ENCODE measurements at places on chromosomes 1 and 21.

DNA sequence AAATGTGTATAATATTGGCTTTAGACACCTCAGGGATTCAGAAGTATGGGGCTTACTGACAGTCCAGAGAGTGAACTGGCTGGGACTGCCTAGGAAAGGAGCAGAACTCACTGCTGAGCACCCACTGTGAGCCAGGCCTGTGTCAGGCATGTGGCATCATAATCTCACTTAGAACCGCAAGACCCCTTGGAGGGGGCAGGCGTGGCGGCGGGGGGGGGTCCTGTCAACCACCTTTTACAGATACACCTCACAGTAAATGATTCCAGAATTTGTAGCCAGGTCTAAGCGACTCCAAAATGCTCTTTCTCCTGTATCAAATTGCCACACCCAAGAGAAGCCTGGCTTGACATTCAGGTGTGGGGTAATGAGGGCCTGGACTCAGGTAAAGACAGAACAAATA is 235.5 kb downstream of the KCNH1 start:
- H3K36me3 ChIP-seq = no peaks in the 10 kb centered on the region
- H3K27me3 ChIP-seq = peaks cover 9% of the 10 kb centered on the region
- no peak for DNase-seq
- H3K27ac ChIP-seq = no peak overlapping the region
- H3K4me3 ChIP-seq = no peak overlapping the region

DNA sequence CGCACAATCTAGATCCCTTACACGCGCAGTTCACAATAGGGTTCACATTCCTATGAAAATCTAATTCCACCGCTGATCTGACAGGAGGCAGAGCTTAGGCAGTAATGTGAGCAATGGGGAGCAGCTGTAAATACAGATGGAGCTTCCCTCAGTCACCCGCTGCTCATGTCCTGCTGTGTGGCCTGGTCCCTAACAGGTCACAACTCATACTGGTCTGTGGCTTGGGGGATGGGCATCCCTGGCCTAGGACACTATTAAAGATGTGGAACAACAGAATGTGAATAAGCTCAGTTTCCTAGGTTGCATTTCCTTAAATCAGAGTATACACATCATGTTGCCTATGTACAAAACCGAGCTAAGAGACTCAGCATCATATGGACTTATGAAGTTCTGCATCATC is 16.2 kb downstream of the IFI44 start:
- DNase-seq = no peak
- H3K4me1 ChIP-seq = peaks cover 23% of the 10 kb centered on the region
- H3K27ac ChIP-seq = no peak overlapping the region
- H3K36me3 ChIP-seq = peaks cover 51% of the 10 kb centered on the region
- no peak overlapping the region for H3K4me3 ChIP-seq

- no peaks in the 10 kb centered on the region for H3K4me1 ChIP-seq
- no peaks in the 10 kb centered on the region for H3K27me3 ChIP-seq
- DNase-seq = no peak
- no peak overlapping the region for H3K27ac ChIP-seq
- no peak overlapping the region for H3K4me3 ChIP-seq
These were observed 310.3 kb upstream of the VAMP3 start for GRCh38 chr1:7460807-7461206.

DNA sequence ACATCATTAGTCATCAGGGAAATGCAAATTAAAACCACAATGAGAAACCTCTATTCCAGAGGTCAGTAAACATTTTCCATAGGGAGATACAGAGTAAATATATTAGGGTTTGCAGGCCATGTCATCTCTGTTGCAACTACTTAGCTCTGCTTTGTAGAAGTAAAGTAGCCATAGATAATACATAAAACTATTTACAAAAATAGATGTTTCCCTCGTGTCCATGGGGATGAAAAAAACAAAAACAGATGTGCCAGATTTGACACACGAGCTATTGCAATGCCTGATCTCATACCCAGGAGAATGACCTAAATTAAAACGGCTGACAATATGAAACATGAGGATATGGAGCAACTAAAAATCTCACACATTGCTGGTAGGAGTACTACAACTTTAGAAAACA is 17.3 kb downstream of the LTN1 start:
- H3K4me1 ChIP-seq = peaks cover 5% of the 10 kb centered on the region
- DNase-seq = no peak
- H3K27me3 ChIP-seq = no peaks in the 10 kb centered on the region
- peaks cover 40% of the 10 kb centered on the region for H3K36me3 ChIP-seq

DNA sequence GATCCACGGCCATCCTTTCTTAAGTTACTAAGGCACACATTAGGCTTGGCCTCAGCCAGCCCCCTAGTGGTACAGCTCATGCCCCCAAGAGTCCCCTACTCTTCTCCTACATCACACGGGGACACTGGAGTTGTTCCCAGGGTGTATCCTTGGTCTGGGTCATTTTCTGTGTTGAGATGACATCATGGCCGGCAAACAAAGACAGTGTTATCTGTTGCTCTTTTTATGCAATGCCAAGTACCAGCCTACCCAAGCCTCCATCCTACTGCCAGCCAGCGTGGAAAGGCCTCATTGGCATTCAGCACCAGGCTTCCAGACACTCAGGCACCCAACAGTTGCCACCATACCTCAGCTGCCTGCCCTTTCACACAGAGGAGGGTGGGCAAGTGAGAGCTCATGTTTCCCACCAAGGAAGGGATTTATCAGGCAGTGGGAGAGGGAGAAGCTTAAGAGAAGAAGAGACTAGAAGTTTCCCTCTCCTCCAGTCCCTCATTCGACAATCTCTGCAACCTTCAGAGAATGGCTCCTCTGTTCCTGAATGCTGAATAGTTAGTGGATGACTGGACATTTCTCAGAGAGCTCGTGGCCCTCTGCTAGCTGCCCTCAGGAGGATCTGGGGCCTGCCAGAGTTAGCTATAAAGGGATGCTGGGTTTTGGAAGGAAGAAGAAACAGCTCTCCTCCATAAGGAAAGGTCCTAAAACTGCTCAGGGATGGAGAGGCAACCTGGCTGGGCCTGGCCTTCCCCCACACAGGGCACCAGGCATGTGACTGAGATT is 17.7 kb downstream of the CBR1 start:
- no peak overlapping the region for H3K27ac ChIP-seq
- H3K27me3 ChIP-seq = no peaks in the 10 kb centered on the region
- no peak for DNase-seq
- H3K36me3 ChIP-seq = no peaks in the 10 kb centered on the region
- H3K4me3 ChIP-seq = no peak overlapping the region
- peaks cover 10% of the 10 kb centered on the region for H3K4me1 ChIP-seq

DNA sequence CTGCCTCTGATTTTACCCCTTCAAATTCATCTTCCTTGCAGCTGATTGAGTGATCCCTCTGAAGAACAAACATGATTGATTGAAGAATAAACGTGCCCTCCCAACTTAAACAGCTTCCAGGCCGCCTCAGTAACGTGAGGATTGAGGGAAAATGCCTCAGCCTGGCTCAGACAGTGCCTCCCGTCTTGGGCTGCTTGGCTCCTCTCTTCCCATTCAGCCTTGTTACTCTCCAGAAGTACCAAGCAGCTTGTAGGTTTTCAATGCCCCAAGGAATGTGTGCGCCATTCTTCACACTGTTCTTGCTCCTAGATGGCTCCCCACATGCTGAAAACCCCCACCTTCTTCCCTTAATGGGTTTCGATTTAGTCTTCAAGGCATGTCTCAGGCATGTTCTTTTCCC is 51.8 kb downstream of the ST6GALNAC5 start:
- DNase-seq = no peak
- H3K36me3 ChIP-seq = no peaks in the 10 kb centered on the region
- peaks cover 13% of the 10 kb centered on the region for H3K27me3 ChIP-seq
- H3K27ac ChIP-seq = no peak overlapping the region
- no peaks in the 10 kb centered on the region for H3K4me1 ChIP-seq

GRCh38 chr1:244296447-244296846 is 155.3 kb downstream of the ADSS2 start:
- H3K4me1 ChIP-seq = peaks cover 28% of the 10 kb centered on the region
- no peak overlapping the region for H3K27ac ChIP-seq
- DNase-seq = no peak
- no peak overlapping the region for H3K4me3 ChIP-seq
- peaks cover 5% of the 10 kb centered on the region for H3K36me3 ChIP-seq
- H3K27me3 ChIP-seq = no peaks in the 10 kb centered on the region

GRCh38 chr1:40122855-40123254 is 25.8 kb upstream of the PPT1 start:
- no peak overlapping the region for H3K4me3 ChIP-seq
- no peak for DNase-seq
- no peaks in the 10 kb centered on the region for H3K36me3 ChIP-seq
- H3K27me3 ChIP-seq = peaks cover 11% of the 10 kb centered on the region

GRCh38 chr1:59926381-59927123 is at the start of gene CYP2J2:
Gene CYP2J2 (minus strand): TSS chr1:59926773. CDS start chr1:59926746, 27 bp downstream.
- H3K27me3 ChIP-seq = peaks cover 36% of the 10 kb centered on the region
- H3K36me3 ChIP-seq = peaks cover 13% of the 10 kb centered on the region
- DNase-seq = peak; percentile 43

- H3K27ac ChIP-seq = no peak overlapping the region
- H3K4me1 ChIP-seq = peaks cover 4% of the 10 kb centered on the region
- DNase-seq = no peak
- no peaks in the 10 kb centered on the region for H3K36me3 ChIP-seq
- no peaks in the 10 kb centered on the region for H3K27me3 ChIP-seq
These were observed 144.9 kb upstream of the HOOK1 start for GRCh38 chr1:59669752-59670312.

DNA sequence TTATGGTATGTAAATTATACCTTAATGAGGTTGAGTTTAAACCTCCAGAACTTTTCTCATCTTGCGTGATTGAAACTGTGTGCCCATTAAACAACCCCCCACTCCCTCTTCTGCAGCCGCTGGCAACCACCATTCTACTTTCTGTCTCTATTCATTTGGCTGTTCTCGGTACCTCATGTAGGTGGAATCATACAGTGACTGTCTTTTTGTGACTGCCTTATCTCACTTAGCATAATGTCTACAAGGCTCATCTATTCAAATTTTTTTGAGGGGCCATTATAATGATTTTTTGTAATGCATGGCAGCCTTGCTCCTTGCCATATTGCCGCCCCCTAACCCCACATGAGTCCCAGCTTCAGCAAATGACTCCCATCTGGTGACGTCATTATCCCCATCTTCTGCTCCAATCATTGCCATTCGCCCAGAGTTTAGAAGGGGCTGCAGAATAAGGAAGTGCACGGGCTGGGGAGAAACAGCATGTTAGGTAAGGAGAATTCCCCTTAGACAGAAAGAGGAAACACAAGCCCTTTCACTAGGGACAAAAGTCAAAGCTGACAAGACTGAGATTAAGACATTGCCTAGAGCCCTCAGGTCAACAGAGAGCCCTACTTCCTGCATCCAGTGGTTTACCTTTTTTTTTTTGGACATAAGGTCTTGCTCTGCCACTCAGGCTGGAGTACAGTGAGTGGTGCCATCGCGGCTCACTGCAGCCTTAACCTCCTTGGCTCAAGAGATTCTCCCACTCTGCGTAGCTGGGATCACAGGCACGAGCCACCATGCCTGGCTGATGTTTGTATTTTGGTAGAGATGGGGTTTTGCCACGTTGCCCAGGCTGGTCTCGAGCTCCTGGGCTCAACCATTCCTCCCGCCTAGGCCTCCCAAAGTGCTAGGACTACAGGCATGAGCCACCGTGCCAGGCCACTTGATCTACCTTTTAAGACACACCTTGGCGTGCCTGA is 78.4 kb upstream of the ERRFI1 start:
- no peak overlapping the region for H3K4me3 ChIP-seq
- H3K36me3 ChIP-seq = no peaks in the 10 kb centered on the region
- no peaks in the 10 kb centered on the region for H3K4me1 ChIP-seq
- peaks cover 8% of the 10 kb centered on the region for H3K27me3 ChIP-seq
- DNase-seq = no peak

- DNase-seq = peak; percentile 48
- peak overlapping the region; percentile 100 for H3K4me3 ChIP-seq
- H3K36me3 ChIP-seq = peaks cover 41% of the 10 kb centered on the region
- H3K27ac ChIP-seq = peak overlapping the region; percentile 100
- H3K27me3 ChIP-seq = no peaks in the 10 kb centered on the region
- H3K4me1 ChIP-seq = peaks cover 35% of the 10 kb centered on the region
These were observed 517 bp upstream of the H3-3A start for GRCh38 chr1:226061841-226062557.

GRCh38 chr21:43021756-43022600 is 47.6 kb downstream of the PKNOX1 start:
- no peaks in the 10 kb centered on the region for H3K4me1 ChIP-seq
- H3K4me3 ChIP-seq = no peak overlapping the region
- no peaks in the 10 kb centered on the region for H3K27me3 ChIP-seq
- no peak for DNase-seq
- H3K36me3 ChIP-seq = peaks cover 21% of the 10 kb centered on the region

DNA sequence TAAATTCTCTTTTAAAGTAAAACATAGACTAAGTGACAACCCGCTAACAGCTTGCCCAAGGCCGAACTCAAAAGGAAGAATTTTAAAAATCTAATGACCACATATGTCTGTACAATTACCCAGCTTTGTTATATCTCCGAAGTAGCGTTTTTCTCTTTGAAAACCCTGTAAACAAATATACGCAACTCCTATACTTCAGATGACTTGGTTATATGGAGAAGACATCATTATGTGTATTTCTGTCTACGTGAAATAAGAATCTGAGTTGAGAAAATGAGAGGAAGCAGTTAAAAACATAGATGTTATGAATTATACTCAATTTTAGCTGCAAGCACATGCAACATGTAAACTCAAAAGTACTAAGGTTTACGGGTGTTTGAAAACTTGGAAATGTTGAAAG is 2.0 kb downstream of the PBX1 start:
- H3K4me3 ChIP-seq = no peak overlapping the region
- no peaks in the 10 kb centered on the region for H3K36me3 ChIP-seq
- DNase-seq = no peak

DNA sequence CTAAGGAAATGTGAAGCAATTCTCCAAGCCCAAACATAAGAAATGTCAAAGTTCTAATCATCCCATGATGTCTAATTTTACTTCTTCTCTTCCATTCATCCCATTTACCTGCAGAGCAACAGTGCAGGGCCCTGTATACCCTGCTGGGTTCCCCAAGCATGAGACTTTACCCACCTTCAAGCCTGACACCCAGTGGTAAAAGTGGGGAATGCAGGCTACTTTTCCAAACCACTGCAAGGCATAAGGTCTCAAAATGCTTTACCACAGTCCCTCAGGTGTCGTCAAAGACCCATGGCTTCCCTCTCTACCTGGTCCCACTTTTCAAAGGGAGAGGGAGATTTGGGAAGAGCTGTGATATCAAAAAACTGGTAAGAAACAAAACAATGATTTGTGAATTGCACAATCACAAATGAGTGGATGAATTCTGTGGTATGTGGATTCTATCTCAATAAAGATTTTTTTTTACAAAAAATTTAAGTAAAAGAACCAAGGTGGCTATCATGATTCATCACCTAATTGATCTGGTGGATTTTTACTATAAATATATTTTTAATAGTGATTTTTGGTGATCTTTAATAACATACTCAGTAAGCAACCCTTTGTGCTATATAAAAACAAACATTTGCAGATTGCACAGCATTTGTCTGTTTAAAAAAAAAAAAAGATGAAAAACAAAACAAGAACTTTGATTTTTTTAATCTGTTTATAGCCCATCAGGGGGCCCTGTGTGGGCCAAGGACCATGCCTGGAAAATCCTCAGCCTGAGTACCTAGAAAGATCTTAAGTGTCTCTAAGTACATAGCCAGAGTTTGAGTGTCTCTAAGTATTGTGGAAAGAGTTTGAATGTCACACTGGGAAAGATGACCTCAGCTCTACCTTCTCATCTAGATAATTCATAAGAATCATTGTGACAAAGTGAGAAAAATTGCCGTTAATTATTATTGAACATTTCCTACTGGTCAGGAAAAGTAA is 73.1 kb upstream of the GJB5 start:
- H3K4me1 ChIP-seq = peaks cover 12% of the 10 kb centered on the region
- no peak overlapping the region for H3K4me3 ChIP-seq
- no peak overlapping the region for H3K27ac ChIP-seq
- peaks cover 12% of the 10 kb centered on the region for H3K27me3 ChIP-seq
- no peaks in the 10 kb centered on the region for H3K36me3 ChIP-seq

- peaks cover 10% of the 10 kb centered on the region for H3K27me3 ChIP-seq
- peaks cover 11% of the 10 kb centered on the region for H3K4me1 ChIP-seq
- H3K36me3 ChIP-seq = no peaks in the 10 kb centered on the region
- H3K27ac ChIP-seq = no peak overlapping the region
- H3K4me3 ChIP-seq = no peak overlapping the region
These were observed 79.0 kb upstream of the MAP10 start for GRCh38 chr1:232726048-232726779.
